RWPE2 (cell line): ENCODE measurements at places on chromosomes 12 and 14.

DNA sequence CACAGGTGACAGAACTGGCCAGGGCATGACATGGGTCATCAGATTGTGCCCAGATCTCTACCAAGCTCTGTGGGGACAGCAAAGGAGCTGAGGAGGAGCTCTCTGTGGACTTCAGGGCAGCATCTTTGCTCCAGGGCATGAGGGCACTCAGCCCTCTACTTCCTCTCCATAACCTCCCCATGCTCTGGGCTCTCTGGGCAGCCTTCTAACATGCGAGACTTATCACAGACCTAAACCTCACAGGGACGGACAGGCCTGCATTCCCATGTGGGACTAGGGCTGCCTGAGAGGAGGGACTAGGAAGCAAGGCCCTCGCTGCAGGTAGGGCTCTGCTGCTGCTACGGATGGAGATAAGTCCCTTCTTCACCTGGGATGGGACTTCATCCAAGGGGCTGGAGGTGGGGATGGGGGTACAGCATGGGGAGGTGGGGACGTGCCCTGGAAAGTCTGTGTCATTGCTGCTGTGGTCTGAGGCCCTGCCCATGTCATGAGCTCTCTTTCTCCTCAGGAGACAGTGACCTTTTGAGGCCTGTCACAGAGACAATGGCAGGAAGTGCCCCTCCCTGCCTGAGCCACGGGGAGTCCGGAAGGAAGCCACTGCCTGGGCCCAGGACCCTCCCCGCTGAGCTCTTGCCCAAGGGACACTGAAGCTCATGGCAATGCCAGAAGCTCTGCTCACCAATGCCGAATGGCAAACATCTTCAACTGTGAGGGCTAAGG lies 44.1 kb downstream of the PITPNM2 start:
- H3K36me3 ChIP-seq, result no peaks in the 10 kb centered on the region
- H3K27ac ChIP-seq, result no peak overlapping the region
- H3K4me3 ChIP-seq, result no peak overlapping the region
- H3K27me3 ChIP-seq, result no peaks in the 10 kb centered on the region

- peak; percentile 57 for DNase-seq
- H3K27ac ChIP-seq, result no peak overlapping the region
- no peak overlapping the region for H3K4me3 ChIP-seq
- H3K27me3 ChIP-seq, result no peaks in the 10 kb centered on the region
- no peaks in the 10 kb centered on the region for H3K4me1 ChIP-seq
These were observed 56.2 kb upstream of the TSPAN9 start for GRCh38 chr12:3020850-3021435.

DNA sequence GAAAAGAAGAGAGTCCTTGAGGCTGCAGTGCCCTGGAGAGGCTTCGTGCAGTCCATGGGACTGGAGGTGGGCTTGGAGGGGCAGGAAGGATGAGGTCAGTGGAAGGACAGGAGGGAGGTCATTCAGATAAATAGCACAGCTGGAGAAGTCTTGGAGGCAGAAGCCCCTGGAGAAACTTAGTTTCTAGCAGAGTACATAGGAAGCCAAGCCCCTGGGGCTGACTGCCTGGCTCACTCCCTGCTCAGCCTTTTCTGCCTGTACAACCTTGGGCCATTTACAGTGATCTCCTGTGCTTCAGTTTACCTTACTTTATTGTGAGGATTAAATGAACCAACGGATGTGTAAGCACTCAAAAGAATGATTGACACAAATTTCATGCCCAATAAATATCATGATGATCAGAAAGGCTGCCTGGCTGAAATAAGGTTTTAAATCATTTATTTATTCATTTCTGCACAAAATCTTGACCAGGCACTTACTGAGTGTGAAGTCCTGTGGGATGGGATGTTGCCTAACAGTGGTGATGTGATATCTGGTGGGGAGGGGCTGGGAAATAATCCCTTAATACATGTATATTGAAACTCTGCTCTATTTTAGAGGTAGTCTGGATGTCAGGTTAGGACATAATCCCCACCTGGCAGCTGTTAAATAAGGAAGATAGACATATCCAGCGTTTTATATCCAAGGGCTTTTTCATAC lies 54.3 kb downstream of the PLEKHG7 start:
- no peak overlapping the region for H3K4me3 ChIP-seq
- DNase-seq, result no peak
- peaks cover 7% of the 10 kb centered on the region for H3K4me1 ChIP-seq

GRCh38 chr14:104707608-104708595 lies 16.1 kb upstream of the ADSS1 start:
- DNase-seq, result no peak
- peaks cover 75% of the 10 kb centered on the region for H3K36me3 ChIP-seq
- H3K4me3 ChIP-seq, result no peak overlapping the region

DNA sequence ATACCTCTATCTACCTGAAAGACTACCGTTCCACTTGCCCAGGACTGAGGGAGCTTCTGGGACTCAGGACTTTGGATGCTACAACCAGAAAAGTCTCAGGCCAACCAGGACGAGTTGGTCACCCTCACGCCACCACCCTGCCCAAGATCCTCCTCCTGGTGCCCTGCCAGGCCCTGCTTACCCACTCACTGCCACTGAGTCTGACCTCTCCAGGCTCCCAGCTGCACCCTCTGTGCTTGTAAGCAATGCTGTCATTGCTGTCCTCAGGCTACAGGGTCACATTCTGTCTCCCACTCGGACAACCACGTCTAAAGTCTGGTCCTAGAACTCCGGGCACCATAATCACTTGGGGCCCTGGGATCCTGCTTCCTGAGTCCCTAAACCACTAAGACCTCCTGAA lies 9.2 kb downstream of the TTC7B start:
- H3K27me3 ChIP-seq, result no peaks in the 10 kb centered on the region
- H3K27ac ChIP-seq, result no peak overlapping the region
- H3K4me3 ChIP-seq, result no peak overlapping the region

DNA sequence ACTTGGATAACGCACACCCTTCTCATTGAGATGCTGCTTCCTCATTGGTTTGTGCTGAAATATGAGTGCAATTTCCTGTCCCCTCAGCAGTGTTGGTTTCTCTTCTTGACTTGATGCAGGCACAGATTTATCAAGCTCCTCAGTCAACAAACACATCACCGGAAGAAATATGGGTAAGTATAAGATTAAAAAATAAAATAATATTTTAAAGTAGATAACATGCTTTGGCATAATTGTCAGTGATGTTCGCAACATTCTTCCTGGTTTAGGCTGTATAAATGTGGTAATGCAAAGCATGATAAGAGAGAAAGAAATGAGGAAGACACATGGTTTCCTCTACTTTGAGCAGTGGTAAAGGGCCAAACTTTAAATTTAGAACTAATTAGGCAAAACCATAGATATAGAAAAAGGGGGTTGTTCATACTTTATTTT lies at the start of gene GPR65:
Gene GPR65 (plus strand): TSS at position 86 of the 432 bp plus-strand sequence. CDS start 5,713 bp downstream, outside the sequence.
- no peak for DNase-seq
- H3K27ac ChIP-seq, result no peak within 1 kb of the TSS
- H3K36me3 ChIP-seq, result no peaks in the 10 kb centered on the region
- H3K27me3 ChIP-seq, result no peaks in the 10 kb centered on the region
- H3K4me1 ChIP-seq, result no peaks in the 10 kb centered on the region

DNA sequence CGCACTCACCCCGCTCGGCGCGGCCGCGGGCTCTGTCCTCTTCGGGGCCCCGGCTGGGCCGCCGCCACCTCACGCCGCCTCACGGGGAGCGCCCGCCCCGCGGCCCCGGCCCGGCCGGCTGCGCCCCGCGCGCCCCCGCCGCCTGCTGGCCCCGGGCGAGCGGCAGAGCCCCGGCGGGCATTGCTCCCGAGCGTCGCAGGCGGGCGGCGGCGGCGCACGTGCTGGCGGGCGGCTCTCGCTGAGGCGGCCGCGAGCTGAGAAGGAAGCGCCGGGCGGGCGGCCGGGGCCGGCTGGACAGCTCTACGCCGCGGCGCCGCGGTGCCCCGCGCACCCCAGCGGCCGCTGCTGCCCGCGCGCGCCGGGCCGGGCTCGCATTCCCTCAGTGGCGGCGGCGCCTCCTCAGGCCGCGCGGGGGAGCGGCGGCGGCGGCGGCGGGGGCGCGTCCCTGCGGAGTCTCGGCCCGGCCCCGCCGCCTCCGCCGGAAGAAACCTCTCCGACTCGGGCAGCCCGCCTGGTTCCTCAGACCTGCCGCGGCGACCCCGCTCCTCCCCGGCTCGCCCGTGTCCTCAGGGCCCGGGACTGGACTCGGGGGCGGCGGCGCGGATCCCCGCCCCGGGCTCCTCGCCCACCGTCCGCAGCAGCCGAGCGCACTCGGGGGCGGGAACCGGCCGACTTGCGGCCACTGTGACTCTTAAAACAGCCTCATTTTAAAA lies at the start of gene PITPNM2:
Gene PITPNM2 (minus strand): TSS at position 347 of the 713 bp plus-strand sequence. CDS start 116,500 bp downstream, outside the sequence.
- H3K4me3 ChIP-seq, result peak within 1 kb of the TSS; percentile 100
- DNase-seq, result no peak
- peaks cover 3% of the 10 kb centered on the region for H3K4me1 ChIP-seq
- peak within 1 kb of the TSS; percentile 19 for H3K27ac ChIP-seq
- H3K27me3 ChIP-seq, result no peaks in the 10 kb centered on the region

- H3K36me3 ChIP-seq, result no peaks in the 10 kb centered on the region
- H3K4me1 ChIP-seq, result peaks cover 40% of the 10 kb centered on the region
- no peak for DNase-seq
- H3K27ac ChIP-seq, result peak overlapping the region; percentile 87
- H3K4me3 ChIP-seq, result no peak overlapping the region
These were observed 6.7 kb downstream of the IFFO1 start for GRCh38 chr12:6548966-6549683.

- no peaks in the 10 kb centered on the region for H3K4me1 ChIP-seq
- no peak overlapping the region for H3K4me3 ChIP-seq
- no peaks in the 10 kb centered on the region for H3K36me3 ChIP-seq
- no peak overlapping the region for H3K27ac ChIP-seq
These were observed 226.7 kb downstream of the VRK1 start for GRCh38 chr14:97023871-97024270.

DNA sequence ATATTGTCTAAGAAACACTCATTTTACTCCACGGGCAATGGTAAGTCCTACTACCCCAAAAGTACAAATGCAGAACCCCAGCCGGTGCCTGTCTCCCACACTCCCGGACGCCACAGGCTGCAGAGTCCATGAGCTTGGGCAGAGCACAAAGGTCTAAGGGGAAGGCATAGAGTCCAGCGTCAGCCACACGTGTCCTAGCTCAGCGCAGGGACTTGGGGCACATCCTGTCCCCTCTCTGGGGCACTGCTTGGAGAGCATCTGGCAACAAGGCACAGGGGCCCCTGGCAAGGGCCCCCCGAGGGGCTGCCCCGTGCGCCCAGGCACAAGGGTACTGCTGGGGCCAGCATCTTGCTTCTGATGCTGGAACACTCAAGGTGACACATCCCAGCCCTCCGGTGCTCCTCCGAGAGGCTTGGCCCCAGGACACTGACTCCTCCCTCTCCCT lies 58.4 kb downstream of the BCL11B start:
- H3K27ac ChIP-seq, result no peak overlapping the region
- no peaks in the 10 kb centered on the region for H3K27me3 ChIP-seq
- peaks cover 9% of the 10 kb centered on the region for H3K4me1 ChIP-seq
- no peak overlapping the region for H3K4me3 ChIP-seq

DNA sequence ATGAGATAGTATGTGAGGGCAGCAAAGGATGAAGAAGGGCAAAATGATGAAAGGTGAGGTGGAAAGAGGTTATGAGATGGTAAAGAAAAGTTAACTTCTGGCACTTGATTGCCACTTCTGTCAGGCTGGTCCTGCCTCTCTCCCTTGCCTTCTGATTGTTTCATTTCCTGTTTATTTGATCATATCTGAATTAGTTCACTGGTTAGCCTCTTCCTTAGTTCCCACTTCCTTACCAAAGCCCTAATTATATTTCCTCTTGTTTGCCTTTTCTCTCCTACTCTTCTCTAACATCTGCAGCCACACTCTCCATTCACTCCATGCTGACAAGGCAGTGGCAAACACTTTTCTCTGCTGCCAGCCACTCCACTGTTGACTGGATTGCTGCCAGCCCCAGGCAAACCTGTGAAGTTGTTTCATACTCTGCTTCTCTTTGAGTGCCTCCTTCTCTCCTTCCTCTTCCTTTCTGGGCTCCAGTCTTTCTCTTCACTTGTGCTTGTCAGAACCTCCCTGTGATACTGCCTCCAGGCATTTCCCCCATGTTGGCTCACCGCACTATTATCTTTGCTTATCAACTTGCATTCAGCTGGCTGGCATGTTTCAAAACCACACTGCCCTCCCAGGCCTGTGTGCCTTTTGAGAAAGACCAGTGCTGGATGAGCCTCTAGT lies 8.1 kb downstream of the PNP start:
- H3K4me3 ChIP-seq, result no peak overlapping the region
- H3K27me3 ChIP-seq, result no peaks in the 10 kb centered on the region
- no peaks in the 10 kb centered on the region for H3K4me1 ChIP-seq
- no peak for DNase-seq
- peaks cover 65% of the 10 kb centered on the region for H3K36me3 ChIP-seq
- no peak overlapping the region for H3K27ac ChIP-seq

DNA sequence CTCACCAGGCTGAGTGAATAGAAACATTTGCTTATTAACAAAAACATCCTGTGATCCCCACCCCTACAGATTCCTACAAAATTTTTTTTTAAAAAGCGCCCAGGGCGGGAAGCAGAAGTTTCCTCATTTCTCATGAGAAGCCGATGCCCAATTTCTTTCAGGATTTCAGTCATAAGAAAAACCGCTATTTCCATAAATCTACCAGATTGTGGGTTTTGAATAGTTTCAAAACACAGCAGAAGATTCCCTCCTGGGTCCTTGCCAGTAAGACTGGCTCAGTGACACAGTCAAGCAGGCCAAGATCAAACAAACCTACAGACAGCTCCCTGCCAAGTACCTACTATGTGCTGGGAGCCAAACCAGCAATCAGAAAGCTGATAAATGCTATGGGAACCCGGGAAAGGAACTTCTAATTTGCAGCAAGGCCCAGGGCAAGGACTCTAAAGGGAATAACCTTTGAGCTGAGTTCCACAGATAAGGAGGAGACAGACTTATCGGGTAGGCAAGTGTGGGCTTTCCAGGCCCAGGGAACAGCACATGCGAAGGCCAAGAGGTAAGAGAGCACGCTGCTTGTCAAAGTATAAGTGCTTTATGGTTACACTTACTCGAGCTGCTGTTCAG lies 68.7 kb downstream of the CCDC88C start:
- no peak overlapping the region for H3K27ac ChIP-seq
- peaks cover 19% of the 10 kb centered on the region for H3K4me1 ChIP-seq
- no peak for DNase-seq
- no peak overlapping the region for H3K4me3 ChIP-seq
- H3K36me3 ChIP-seq, result no peaks in the 10 kb centered on the region

GRCh38 chr12:115103884-115104883 lies 420.2 kb upstream of the TBX3 start:
- H3K27me3 ChIP-seq, result no peaks in the 10 kb centered on the region
- no peak for DNase-seq
- H3K27ac ChIP-seq, result no peak overlapping the region
- H3K36me3 ChIP-seq, result no peaks in the 10 kb centered on the region

DNA sequence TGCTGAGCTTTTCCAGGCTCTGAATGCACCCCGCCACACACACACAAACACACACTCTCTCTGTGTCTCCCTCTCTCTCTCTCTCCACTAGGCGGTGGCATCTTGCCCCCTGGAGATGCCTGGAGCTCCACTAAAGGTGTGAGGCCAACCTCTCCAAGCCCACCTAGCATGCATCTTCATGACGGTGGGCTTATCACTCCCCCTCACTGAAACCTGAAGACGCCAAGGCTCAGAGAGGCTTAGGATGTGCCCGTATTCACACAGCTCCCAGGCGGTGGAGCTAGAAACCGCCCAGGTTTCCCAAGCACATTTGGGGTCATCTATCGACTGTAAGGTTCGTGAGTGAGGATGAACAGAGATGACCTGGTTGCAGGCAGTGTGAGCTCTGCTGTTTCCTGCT lies 42.6 kb upstream of the BCL11B start:
- no peaks in the 10 kb centered on the region for H3K4me1 ChIP-seq
- no peaks in the 10 kb centered on the region for H3K36me3 ChIP-seq
- DNase-seq, result no peak
- no peaks in the 10 kb centered on the region for H3K27me3 ChIP-seq
